ENCODE measurements at places on chromosomes 4 and X.

GRCh38 chrX:135200297-135200696 lies 29.1 kb upstream of the CT55 start:
- H3K4me3 ChIP-seq: no peak overlapping the region
- H3K27me3 ChIP-seq: no peaks in the 10 kb centered on the region
- no peak for DNase-seq
- no peak overlapping the region for H3K27ac ChIP-seq
- H3K36me3 ChIP-seq: no peaks in the 10 kb centered on the region
- no peaks in the 10 kb centered on the region for H3K4me1 ChIP-seq

DNA sequence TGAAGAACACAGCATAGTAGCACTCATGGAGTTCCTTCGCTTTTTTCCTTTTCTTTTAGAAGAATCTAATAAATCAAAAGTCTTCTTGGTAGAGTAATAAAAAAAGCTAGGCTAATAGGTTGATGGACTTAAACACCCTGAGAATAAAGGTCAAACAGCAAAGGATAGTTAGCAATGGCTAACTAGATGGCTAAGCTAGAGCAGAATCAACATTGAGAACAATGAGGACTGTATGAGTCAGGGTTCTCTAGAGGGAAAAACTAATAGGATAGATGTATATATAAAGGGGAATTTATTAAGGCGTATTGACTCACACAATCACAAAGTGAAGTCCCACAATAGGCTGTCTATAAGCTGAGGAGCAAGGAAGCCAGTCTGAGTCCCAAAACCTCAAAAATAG lies 550.9 kb downstream of the GLUD2 start:
- H3K36me3 ChIP-seq: no peaks in the 10 kb centered on the region
- H3K27me3 ChIP-seq: no peaks in the 10 kb centered on the region
- H3K27ac ChIP-seq: no peak overlapping the region
- H3K4me1 ChIP-seq: no peaks in the 10 kb centered on the region
- H3K4me3 ChIP-seq: no peak overlapping the region

DNA sequence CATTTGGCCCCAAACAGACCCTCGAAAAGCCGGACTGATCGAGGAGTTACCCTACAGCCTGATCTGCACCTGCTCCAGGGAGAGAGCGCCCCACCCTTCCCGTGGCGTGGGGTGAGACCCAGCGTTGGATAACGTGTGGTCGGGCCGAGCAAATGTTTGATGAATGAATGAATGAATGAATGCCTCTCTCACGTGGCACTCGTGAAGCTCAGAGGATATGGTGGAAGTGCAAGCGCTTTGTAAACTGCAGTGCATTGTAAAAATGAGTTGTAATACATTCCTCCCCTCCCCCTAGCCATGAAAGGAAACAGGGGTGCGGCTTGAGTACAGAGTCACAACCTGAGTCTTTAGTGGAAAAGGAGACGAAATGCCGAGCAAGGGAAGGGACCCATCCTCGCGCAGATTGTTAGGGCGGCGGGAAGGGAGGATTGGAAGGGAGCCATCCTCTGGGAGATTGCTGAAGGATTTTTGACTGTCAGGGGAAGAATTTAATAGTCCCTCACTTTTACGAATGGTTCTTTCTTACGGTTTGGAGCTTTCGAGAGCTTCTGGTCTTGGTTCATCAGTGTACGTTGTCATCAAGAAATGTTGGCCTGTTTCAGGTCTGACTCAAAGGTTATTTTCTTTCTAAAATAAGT lies 772 bp upstream of the FBXW7 start:
- H3K27me3 ChIP-seq: no peaks in the 10 kb centered on the region
- peak overlapping the region; percentile 86 for H3K27ac ChIP-seq
- no peak for DNase-seq
- peaks cover 31% of the 10 kb centered on the region for H3K4me1 ChIP-seq
- no peaks in the 10 kb centered on the region for H3K36me3 ChIP-seq
- peak overlapping the region; percentile 75 for H3K4me3 ChIP-seq

DNA sequence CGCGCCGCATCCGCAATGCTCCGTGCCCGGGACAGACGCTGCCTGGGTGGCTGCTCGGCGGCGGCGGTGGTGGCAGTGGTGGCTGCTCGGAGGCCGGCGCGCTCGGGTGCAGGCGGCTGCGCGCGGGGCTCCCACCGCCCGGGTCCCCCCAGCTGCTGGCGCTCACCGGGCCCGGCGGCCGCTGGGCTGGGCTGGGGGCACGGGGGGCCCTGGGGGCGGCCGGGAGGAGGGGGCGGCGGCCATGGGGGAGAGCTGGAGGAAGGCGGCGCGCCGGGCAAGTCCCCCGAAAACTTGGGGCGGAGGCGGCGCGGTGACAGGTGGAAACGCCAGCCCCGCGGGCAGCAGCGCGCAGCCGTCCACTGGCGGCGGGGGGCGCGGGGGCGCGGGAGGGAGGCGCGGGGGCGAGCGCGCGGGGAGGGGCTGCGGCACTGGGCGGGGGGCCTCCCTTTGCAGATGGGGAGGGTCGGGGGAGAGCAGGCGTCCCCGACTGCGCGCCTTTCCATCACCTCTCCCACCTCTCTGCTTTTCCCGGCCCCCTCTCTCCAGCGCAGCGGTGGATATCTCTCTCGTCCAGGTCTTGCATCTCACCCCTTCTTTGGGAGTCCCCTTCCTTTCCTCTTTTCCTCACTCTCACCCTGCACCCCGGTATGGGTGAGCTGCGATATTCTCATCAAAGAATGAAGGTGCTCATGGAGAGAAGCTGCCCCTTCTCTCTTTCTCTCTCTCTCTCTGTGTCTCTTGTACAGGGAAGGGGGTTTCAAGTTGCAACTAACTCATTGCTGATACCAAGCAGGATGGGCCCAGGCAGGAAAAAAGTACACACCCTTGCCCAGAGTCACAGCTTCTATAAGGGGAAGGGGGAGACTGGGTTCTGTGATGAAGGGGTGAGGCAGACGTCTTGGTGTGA lies 83.7 kb upstream of the DHRSX start:
- peaks cover 23% of the 10 kb centered on the region for H3K27me3 ChIP-seq
- H3K27ac ChIP-seq: no peak overlapping the region
- DNase-seq: no peak
- peaks cover 13% of the 10 kb centered on the region for H3K4me1 ChIP-seq

- H3K36me3 ChIP-seq: no peaks in the 10 kb centered on the region
- DNase-seq: no peak
- H3K27me3 ChIP-seq: no peaks in the 10 kb centered on the region
Measured at GRCh38 chrX:20663336-20663735, 396.6 kb upstream of the RPS6KA3 start.

GRCh38 chrX:10656214-10656613 lies 35.8 kb upstream of the MID1 start:
- H3K27ac ChIP-seq: no peak overlapping the region
- H3K27me3 ChIP-seq: no peaks in the 10 kb centered on the region

DNA sequence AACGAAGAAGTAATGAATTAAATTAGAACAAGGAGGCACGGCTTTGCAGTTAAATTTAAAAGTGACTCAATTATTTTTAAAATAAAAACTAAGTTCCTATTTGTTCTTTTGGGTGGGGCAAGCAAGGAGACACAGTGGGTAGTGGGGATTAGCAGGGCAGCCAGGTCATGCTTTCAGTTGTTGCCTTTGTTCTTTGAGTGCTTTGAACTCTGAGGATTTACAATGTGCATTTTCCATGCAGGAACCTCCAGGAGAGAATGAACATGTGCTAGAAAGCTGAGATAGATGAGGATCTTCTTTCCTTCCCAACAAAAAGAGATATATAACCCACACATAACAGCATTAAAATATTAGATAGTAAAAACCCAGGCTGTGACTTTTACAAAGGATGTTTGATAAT lies 420.4 kb upstream of the CTSO start:
- no peak overlapping the region for H3K27ac ChIP-seq
- H3K4me3 ChIP-seq: no peak overlapping the region
- H3K4me1 ChIP-seq: no peaks in the 10 kb centered on the region
- no peak for DNase-seq

DNA sequence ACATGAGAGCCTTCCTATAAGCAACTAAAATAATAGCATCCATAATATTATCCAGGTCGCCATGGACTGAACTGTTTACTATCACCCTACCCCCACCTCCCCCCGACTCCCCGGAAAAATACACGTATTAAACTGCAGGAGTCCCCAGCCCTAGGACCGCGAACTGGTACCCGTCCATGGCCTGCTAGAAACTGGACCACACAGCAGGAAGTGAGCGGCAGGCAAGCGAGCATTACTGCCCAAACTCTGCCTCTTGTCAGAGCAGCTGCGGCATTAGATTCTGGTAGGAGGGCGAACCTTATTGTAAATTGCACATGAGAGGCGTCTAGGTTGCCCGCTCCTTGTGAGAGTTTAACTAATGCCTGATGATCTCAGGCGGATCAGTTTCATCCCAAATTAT lies 405.8 kb upstream of the ADGRL3 start:
- H3K4me1 ChIP-seq: no peaks in the 10 kb centered on the region
- H3K36me3 ChIP-seq: no peaks in the 10 kb centered on the region
- H3K4me3 ChIP-seq: no peak overlapping the region
- no peak for DNase-seq

DNA sequence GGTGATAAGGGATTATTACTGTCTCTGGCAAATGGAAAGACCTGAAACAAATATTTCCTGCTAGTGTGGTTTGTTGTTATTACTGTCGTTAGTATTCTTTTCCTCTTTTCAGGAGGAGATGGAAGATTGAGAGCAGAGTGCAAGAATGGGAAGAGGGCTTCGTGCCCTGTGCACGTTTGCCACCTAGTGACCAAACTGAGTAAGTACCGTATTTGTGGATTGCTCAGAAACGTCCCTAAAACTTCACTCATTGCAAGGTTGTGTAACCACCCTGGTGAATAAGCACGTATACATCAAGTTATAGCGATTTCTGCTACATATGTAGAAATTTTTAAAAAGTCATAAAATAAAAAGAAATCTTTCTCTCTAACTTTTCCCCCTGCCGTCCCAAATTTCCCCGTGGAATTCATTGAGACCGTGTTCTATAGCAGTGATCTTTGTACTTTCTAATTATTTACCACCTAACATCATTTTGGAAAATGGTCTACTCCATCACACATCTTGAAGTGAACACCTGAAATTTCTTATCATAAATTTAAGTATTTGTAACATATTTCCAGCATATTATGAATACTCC lies 24.3 kb downstream of the LINC00632 start:
- no peaks in the 10 kb centered on the region for H3K4me1 ChIP-seq
- H3K27ac ChIP-seq: no peak overlapping the region
- no peak overlapping the region for H3K4me3 ChIP-seq

DNA sequence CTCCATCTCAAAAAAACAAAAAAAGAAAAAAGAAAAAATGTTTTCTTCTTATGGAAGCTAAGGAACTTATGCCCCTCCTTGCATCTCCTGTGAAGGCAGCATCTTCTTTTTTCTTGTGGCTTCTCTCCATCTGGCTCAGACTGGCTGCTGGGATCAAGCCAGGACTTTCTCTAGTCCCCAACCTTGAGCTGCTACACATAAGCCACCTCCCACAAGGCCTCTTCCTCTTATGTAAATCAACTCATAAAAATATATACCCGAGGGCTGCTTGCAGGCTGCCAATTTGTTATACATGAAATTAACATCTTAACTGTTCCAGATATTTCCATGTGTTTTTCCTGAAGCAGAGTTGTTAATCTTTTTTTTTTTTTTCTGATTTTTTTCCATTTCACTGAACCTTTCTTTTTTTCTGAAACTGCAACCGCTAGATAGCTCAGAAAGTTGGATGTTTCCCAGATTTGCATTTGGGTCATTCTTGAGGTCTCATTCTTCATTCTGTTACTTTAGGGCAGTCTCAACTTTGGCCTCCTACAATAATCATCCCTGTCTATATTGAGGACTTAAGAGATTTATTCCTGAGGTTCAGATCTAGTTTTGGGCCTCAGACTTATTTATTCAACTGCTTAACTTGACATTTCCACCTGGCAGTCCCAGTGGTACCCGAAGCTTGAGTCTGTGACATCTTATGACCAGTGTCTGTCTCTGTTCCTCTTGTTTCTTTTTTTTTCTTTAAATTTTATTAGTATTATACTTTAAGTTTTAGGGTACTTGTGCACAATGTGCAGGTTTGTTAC lies 10.3 kb downstream of the SNX25 start:
- H3K4me1 ChIP-seq: peaks cover 18% of the 10 kb centered on the region
- H3K27ac ChIP-seq: peak overlapping the region; percentile 32
- H3K4me3 ChIP-seq: no peak overlapping the region
- DNase-seq: peak; percentile 66
- no peaks in the 10 kb centered on the region for H3K36me3 ChIP-seq

DNA sequence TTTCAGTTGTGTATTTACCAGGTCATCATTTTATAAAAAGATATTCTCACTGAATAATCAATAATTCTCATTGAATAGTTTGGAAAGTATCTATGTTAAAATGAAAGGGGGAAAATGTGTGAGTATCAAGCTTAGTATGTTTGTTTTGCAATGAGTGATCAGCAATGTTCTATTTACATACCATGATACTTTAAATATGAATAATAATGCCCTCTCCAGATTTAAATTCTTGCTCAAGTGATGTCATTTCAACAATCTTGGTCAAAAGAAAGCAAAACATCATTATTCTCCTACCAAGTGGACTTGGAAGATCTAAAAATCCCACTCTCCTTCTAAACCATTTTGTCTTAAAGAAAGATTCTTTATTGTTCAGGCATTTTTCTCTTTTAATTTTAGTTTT lies 42.1 kb upstream of the ANKRD50 start:
- H3K27ac ChIP-seq: peak overlapping the region; percentile 11
- peaks cover 10% of the 10 kb centered on the region for H3K4me1 ChIP-seq
- no peak for DNase-seq
- H3K36me3 ChIP-seq: no peaks in the 10 kb centered on the region

DNA sequence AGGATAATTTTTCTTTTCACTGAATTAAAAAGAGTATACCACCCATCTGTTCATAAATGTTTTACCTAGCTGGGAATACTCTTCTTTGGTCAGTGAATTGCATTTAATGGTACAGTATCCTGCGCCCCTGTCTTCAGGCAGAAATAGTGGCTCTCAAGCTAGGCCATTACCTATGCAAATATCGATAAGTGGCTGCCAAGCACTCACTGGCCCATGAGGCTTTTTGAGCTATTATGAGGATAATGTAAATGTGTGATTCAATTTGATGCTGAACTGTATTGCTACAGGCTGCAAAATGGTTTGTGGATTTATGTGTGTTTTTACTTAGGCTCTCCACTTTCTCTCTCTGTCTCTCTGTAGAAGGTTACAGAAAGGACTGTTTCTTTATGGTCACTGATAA lies 30.1 kb upstream of the MTMR1 start:
- no peaks in the 10 kb centered on the region for H3K36me3 ChIP-seq
- H3K4me1 ChIP-seq: peaks cover 29% of the 10 kb centered on the region
- no peaks in the 10 kb centered on the region for H3K27me3 ChIP-seq
- DNase-seq: no peak

GRCh38 chr4:175946472-175947116 lies 119.0 kb upstream of the WDR17 start:
- H3K36me3 ChIP-seq: no peaks in the 10 kb centered on the region
- H3K27me3 ChIP-seq: no peaks in the 10 kb centered on the region
- H3K4me1 ChIP-seq: peaks cover 4% of the 10 kb centered on the region
- H3K4me3 ChIP-seq: no peak overlapping the region
- H3K27ac ChIP-seq: no peak overlapping the region

DNA sequence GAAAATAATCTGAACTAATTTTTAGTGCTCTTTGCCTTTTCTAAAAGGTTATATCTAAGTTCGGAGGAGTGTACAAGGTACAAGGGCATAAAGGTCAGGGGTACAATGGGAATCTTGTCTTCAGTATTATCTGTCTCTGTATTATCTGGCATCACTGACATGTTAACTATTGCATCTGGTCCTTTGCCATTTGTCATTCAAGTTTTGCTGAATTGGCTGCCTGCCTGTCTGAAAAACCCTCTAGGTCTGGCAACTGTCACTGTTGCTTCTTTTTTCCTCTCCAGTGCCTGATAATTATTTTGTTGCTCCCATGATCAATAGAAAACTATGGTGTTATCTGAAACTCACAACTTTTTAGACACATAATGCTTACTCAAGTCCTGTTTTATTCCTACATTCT lies 112.5 kb upstream of the STK26 start:
- DNase-seq: no peak
- no peak overlapping the region for H3K27ac ChIP-seq
- H3K27me3 ChIP-seq: no peaks in the 10 kb centered on the region
- no peaks in the 10 kb centered on the region for H3K36me3 ChIP-seq
- H3K4me3 ChIP-seq: no peak overlapping the region
- no peaks in the 10 kb centered on the region for H3K4me1 ChIP-seq

All from body of pancreas (tissue), 4 donors.